ENCODE measurements at places on chromosomes 3 and 15.
A peak's percentile ranks its signal among the peaks of the same experiment; 100 is the strongest.

GRCh38 chr3:36792342-36792741 lies 28.0 kb upstream of the DCLK3 start:
- DNase-seq: peak; percentile 8

- DNase-seq: no peak
Observed at GRCh38 chr3:60931452-60931851, 319.8 kb downstream of the FHIT start.

DNA sequence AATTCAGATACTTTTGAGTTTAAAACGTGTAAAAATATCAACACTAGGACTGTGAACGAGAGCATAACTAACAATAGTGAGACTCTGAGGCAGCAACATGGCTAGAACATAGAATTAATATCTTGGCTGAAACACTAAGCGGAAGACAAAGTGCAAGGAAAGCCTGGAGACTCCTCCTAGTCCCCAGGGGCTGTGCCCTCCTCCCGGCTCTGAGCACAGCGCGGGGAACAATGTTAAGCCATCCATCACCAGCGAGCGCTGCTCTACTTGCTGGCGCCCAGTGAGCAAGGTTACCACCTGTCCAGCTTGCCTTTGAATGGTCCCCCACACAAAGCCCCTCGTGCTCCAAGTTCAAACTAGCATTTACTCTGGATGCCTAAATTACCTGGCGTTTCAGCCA lies 436.9 kb downstream of the FOXP1 start:
- DNase-seq: no peak

- no peak for DNase-seq
Observed at GRCh38 chr15:95325763-95326404, 1004.6 kb upstream of the NR2F2 start.

Data from A549 (cell line).